Testis (tissue), 5 donors: ENCODE measurements at places on chromosomes 16 and 17. TPM values are rescaled to one million over a fixed set of nuclear protein-coding genes. Genes with fewer than 3 reads are reported as not detected.

GRCh38 chr16:15567823-15568222 lies 75.1 kb downstream of the MARF1 start:
- no peak for DNase-seq

Gene DLX4
- total RNA-seq = 1.2 TPM

- DNase-seq = no peak
Measured at GRCh38 chr17:43782913-43783680, 2.9 kb downstream of the CFAP97D1 start.

- peak; percentile 54 for DNase-seq
Measured at GRCh38 chr17:75877752-75878173, 618 bp downstream of the TRIM47 start.

Gene FOXF1
- 2.0 TPM for total RNA-seq

- DNase-seq = no peak
Measured at GRCh38 chr17:14321980-14322776, 21.3 kb downstream of the HS3ST3B1 start.

DNA sequence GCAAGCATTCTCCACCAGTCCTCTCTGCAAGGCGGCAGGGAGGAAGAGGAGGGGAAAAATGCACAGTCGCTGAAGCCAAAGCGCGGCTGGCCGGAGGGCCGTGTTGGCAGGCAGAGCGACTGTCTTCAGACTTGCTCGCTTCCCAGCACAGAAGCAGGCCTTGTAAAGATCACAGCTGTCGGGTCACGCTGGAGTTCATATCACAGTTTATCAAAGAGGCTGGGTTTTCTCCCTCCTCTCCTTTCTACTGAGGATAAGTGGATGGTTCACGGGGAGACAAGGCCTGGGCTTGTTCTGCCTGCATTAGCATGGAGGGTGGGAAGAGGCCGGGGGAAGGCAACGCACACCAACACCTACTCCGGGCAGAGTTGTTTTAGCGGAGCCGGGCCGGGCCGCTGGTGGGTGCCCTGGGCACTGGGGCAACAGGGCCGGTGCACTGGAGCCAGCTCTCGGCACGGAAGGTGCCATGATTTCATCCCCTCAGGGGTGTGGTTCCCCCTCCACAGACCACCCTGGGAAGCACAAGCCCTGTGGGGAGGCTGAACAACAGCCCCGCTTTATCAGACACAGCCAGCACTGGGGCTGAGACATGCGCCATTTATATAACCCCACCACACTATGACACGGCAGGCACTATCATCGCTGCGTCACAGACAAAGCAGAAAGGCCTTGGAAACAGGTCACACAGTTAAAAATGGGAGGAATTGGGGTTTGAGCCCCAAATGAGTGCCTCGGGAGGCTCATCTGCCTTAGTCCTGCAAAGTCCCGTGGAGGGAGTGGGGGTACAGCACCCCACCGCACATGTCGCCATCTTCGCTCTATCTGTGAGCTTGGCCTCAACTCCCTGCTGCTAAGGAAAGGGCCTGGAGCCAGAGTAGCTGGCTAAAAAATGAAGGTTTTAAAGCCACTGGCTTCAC lies 40.3 kb upstream of the MTSS2 start:
- DNase-seq = peak; percentile 85

Gene CES4A
- 17.0 TPM for total RNA-seq

Gene DPEP2
- total RNA-seq = 3.0 TPM

DNA sequence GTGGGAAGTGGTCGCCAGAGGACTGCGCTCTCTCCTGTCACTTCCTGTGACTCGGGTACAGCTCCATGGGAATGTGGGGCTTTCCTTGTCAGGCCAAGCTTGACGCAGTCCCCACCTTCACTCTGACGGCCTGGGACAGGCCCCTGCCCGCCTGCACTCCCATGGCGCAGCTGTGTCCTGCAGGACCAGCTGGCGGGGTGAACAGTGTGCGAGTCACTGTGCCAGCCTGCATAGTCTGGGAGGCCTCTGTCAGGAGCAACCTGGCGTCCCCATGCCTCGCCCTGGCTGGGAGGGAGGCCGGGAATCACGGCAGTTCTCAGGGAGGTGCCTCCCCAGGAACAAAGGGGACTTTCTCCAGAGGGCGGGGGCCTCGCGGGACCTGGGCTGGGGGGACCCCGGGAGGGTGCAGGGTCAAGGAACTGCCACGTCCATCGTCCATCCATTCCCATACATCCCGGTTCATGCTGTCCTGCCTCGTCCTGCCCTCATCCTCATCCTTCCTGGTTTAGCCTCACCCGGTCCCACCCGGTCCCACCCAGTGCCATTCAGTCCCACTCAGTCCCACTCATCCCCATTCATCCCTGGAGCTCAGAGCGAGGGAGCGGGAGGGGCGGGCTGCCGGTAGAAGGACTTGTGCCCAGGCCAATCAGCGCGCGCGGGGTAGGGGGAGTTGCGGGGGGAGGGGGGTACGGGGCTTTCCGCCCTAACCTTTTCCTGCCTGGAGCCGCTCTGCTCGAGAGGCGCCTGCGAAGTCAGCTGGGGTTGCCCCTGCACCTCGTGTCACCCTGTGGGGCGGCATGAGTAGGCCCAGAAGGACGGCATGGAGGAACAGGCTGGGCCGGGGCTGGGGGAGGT lies 13.4 kb downstream of the FLYWCH1 start:
- no peak for DNase-seq

GRCh38 chr17:51650202-51650601 lies 389.9 kb downstream of the UTP18 start:
- DNase-seq = no peak

Gene CDH8
- 0.87 TPM for total RNA-seq

Gene CTRB2
- 1.1 TPM for total RNA-seq

Gene BRCA1
- total RNA-seq = 47.7 TPM

- DNase-seq = no peak
Measured at GRCh38 chr17:75503337-75503950, 11.9 kb downstream of the CASKIN2 start.

- DNase-seq = peak; percentile 95
Measured at GRCh38 chr16:637081-638018, 1.2 kb upstream of the METTL26 start.

GRCh38 chr16:22962905-22963304 lies 148.9 kb downstream of the HS3ST2 start:
- DNase-seq = no peak

DNA sequence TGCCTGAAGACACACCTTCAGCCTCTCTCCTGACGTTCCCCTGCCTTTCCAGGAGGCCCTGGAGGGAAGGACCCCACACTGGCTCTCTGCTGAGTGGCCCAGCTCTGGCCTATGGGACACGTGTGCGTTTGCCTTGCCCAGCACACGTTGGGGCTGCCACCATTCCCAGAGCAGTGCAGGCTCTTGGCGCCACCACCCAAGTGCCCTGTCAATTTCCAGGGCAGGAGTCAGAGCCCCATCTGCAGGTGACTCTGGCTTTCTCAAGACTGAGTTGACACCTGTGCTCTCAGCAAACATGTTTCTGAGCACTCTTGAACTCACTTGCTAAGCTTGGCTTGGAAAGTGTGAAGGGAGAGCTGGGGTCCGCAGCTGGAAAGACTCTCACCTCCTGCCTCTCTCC lies 4.7 kb upstream of the IRF8 start:
- no peak for DNase-seq

DNA sequence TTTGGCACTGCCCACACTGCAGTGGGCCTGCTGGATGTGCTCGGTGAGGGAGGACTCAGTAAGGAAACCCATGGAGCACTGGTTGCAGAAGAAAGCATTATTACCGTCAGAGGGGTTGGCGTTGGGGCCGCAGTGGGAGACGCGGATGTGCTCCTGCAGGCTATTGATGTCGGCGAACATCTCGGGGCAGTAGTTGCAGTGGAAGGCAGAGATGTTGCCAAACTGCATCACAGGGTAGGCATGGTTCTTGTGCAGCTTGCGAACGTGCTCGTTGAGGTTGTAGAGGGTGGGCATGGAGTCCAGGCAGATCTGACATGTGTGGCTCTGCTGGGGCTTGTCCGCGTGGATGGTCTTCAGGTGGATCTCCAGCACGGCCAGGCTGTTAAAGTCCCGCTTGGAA lies 218.4 kb downstream of the ZNF423 start:
- no peak for DNase-seq

- DNase-seq = no peak
Measured at GRCh38 chr17:79826204-79826680, 13.0 kb downstream of the CBX4 start.

DNA sequence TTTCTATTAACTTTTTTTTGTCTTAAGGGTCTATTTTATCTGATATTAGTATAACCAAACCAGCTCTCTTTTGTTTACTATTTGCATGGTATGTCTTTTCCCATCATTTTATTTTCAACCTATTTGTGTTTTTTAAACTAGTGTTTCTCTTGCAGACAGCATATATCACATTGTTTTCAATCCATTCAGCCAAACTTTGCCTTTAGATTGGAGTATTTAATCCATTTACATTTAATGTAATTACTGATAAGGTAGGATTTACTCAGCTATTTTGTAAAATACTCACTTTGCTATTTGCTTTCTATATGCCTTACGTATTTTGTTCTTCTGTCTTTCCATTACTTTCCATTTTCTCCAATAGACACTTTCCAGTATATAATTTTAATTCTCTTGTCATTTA lies 108.0 kb upstream of the NACA2 start:
- no peak for DNase-seq

DNA sequence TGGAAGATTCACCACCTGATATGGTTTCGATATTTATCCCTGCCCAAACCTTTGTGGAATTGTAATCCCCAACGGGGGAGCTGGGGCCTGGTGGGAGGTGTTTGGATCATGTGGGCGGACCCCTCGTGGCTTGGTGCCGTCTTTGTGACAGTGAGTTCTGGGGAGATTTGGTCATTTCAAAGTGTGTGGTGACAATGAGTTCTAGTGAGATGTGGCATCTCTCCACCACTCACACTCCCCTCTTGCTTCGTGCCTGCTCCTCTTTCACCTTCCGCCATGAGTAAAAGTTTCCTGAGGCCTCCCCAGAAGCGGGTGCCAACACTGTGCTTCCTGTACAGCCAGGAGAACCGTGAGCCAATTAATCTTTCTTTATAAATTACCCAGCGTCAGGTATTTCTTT lies 9.7 kb downstream of the CCDC57 start:
- DNase-seq = no peak

- DNase-seq = no peak
Measured at GRCh38 chr16:80200079-80200478, 340.7 kb upstream of the DYNLRB2 start.

Gene PSMC3IP
- total RNA-seq = 17.2 TPM

GRCh38 chr17:830950-831349 lies 48.8 kb downstream of the MRM3 start:
- DNase-seq = no peak

DNA sequence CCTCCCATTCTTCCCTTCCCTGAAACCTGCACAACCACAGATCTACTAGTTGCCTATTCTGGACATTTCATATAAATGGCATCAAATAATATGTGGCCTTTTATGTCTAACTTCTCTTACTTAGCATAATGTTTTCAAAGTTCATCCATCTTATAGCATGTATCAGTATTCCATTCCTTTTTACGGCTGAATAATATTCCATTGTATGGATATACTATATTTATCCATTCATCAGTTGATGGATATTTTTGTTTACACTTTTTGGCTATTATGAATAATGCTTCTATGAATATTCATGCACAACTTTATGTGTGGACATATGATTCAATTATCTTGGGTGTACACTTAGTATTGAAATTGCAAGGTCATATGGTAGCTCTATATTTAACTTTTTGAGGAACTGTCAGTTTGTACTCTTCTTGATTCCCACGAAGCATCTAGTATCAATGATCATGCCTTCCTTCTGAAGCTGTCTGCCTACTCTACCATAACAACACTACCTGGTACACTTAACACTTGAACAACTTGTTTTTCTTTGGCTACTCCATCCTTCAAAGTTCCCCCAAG lies 12.7 kb upstream of the CHD3 start:
- DNase-seq = no peak

GRCh38 chr17:78396441-78397337 lies 18.2 kb downstream of the PGS1 start:
- no peak for DNase-seq

- DNase-seq = no peak
Measured at GRCh38 chr16:50273888-50274325, 7.6 kb downstream of the ADCY7 start.

Gene RPL19
- total RNA-seq = 954 TPM

Gene TAX1BP3
- total RNA-seq = 212 TPM

- DNase-seq = peak; percentile 66
Measured at GRCh38 chr16:969508-970385, 1.0 kb downstream of the LMF1 start.

GRCh38 chr16:58425756-58426494 lies 33.7 kb downstream of the GINS3 start:
- peak; percentile 32 for DNase-seq

DNA sequence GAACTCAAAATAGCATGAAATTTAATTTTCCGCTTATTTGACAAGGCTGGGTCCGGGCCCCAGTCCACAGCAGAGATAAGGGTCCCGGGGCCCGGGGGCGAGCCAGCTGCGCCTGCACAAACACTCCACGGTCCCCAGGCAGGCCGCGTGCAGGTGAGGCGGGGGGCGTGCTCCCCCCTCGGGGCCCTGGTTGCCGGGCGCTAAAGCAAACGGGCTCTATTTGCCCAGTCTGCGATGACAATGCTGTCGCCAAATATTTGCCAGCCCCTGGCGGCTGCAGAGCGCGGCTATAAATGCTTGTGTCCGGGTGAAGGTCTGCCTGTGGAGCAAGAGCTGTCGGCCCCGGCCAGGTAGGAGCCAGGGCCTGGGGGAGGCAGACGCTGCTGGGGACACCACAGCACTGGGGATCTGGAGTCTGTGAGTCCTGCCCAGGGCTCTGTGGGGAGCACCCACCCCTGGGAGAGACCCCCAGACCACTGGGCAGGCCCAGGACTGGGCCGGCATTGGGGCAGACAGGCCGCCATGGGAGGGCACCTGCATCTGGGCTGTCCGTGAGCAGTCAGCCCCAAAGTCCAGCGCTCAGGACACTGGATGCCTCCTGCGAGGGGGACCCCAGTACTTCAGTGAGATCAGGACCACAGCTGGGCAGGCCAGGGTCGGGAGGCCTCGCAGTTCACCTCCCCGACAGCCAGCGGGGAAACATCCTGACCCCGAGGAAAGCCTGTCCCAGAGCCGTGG lies at the start of gene PERCC1:
Gene PERCC1, plus strand, starts transcription at position 320 of the 738 bp plus-strand sequence. CDS start 1,516 bp downstream, outside the sequence.
- no peak for DNase-seq

Gene CD68
- 6.4 TPM for total RNA-seq

GRCh38 chr17:72030067-72030899 lies 90.5 kb upstream of the SOX9 start:
- DNase-seq = peak; percentile 70

Gene KAT7
- 122 TPM for total RNA-seq

DNA sequence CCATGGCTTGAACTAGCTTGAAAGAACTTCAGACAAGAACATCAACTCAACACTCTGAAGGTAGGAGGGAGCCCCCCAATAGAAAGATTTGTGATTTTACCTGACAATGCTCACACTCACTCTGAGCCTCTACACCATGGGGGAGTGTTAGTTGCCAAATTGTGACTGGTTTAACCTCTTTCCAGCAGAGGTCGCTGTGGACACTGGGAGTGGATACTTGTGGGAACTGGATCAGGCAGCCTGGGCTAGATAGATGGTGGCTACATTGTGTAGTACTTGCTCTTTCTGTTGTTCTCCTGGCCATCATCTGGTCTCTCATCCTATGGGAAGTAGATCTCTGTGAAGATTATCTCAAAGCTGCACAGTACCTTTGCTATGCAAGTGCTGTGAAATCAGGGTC lies 2.9 kb downstream of the SMPD3 start:
- DNase-seq = peak; percentile 30
